ENCODE measurements at places on chromosomes 1 and 21. TPM values are rescaled to one million over a fixed set of nuclear protein-coding genes. Genes with fewer than 3 reads are reported as not detected.
A peak's percentile ranks its signal among the peaks of the same experiment; 100 is the strongest.

GRCh38 chr1:187143783-187144182 lies 315.0 kb downstream of the PLA2G4A start:
- no peak for DNase-seq

The SAMSN1 gene
- not detected for total RNA-seq

DNA sequence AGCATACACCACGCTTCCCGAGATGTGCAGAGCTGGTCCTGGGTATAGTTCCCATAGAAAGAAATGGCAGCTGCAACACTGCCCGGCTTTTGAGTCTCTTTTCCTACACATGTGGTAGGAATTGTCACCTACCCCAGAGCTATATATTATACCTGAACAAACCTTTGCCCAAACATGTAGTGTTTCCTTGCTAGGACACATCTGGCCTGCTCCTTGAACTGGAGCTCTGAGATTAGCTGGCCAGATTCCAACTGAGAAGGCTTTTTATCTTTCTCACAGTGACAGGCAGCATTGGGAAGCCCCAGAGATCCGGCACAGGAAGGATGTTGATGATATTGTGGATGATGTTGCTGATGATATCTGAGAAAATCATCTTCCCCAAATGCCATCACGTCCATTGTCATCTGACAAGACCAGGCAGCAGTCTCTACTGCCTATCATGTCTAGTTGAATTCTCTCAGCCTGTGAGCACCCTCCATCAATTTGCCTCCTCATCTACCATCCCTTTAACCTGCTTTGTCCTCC lies 115.0 kb upstream of the SMYD2 start:
- DNase-seq, result no peak

GRCh38 chr1:24864370-24864777 lies 65.7 kb downstream of the RUNX3 start:
- peak; percentile 46 for DNase-seq

DNA sequence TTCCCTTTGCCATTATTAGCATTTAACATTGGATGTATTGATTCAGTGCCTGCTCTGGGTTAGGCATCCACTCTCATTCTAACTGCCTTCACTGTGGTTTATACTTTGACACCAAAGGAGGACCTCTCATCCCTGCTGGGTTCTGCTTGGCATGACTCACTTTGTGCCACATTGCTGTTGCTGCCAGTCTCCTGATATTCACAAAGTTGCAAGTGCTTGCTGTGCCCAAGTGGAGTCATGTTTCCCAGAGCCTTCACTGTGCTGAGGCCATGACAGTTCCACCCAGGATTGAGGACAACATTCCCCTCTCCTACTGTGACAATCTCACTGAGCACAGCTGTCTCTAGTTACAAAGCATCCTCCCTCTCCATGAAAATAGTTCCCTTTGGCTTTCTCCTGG lies 519.9 kb upstream of the USP24 start:
- peak; percentile 22 for DNase-seq

The LINGO4 gene
- total RNA-seq, result not detected

The S100A14 gene
- total RNA-seq, result 536 TPM

DNA sequence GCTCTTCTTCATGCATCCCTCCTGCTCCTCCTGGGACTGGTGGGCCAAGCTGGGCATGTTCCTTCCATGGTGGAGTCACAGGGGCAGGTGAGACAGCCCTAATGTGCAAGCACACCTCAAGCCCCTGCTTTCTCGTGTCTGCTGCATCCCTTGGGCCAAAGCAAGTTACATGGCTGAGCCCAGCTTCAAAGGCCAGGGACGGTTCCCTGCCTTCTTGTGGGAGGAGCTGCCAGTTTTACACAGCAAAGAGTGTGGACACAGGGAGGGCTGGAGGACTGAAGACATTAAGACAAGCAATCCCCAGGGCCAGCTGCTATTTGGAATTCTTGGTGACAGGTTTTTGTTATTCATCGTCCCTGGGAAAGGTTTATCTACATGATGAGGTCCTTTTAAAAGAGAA lies 175.2 kb upstream of the CACNA1E start:
- DNase-seq, result no peak

The TNNI3K gene
- total RNA-seq, result not detected

GRCh38 chr1:160862203-160863060 lies at the start of gene CD244:
Gene CD244, minus strand, starts transcription at chr1:160862887. Its CDS starts 210 bp downstream, at chr1:160862677.
- DNase-seq, result peak; percentile 64

The GBP7 gene
- 0.07 TPM for total RNA-seq
